ENCODE measurements at places on chromosomes 2 and 18.

GRCh38 chr18:26005950-26006349 lies 84.5 kb downstream of the SS18 start:
- H3K27ac ChIP-seq, result no peak overlapping the region
- DNase-seq, result no peak
- no peaks in the 10 kb centered on the region for H3K36me3 ChIP-seq
- no peaks in the 10 kb centered on the region for H3K27me3 ChIP-seq

- no peaks in the 10 kb centered on the region for H3K4me1 ChIP-seq
- no peak overlapping the region for H3K4me3 ChIP-seq
- H3K27me3 ChIP-seq, result no peaks in the 10 kb centered on the region
Observed at GRCh38 chr2:240916571-240917008, 10.5 kb downstream of the CROCC2 start.

- no peaks in the 10 kb centered on the region for H3K36me3 ChIP-seq
- H3K27ac ChIP-seq, result no peak overlapping the region
- no peak for DNase-seq
- no peaks in the 10 kb centered on the region for H3K27me3 ChIP-seq
- no peak overlapping the region for H3K4me3 ChIP-seq
- no peaks in the 10 kb centered on the region for H3K4me1 ChIP-seq
Observed at GRCh38 chr2:22290302-22290701, 1094.7 kb upstream of the KLHL29 start.

DNA sequence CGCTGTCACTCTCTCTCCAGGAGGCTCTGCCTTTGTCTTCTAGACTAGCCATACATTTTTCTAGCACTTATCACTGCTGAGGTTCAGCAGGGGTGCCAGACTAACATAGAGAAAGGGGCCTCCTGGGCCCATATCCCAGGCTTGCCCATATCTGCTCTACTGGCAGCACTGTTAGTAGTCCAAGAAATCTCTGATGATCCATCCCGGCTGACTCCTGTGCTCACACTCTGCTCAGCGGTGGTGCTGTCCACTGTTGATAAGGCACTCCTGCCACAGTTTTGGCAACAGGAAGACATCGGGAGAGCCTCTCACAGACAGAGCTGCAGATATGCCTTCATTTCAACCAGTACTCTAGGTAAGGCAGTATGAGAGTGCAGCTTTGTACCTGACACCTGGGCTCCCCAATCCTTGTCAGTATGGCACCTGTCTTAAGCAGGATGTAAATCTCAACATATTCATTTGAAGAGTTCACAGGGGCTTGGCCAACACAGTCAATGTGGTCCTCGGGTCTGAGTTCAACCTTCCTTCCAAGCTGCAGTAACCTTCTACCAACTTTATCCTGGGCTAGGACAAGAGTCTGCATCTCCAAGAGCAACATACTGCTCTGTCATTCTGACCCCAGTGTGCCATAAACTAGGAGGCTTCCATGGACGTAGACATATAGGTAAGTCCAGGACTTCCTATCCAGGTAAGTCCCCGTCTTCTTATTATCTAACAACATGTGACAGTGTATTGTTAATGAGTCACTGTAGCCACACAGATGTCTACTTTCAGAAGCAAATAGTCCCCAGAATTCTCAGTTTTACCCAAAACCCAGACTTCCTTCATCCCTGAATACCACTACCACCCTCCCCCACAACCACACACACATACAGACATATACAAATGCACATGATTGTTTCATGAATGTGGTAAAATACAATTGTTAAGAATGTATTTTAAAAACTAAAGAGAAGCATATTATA lies 16.2 kb downstream of the KLF7 start:
- H3K4me1 ChIP-seq, result peaks cover 49% of the 10 kb centered on the region
- H3K4me3 ChIP-seq, result no peak overlapping the region
- DNase-seq, result no peak
- H3K36me3 ChIP-seq, result no peaks in the 10 kb centered on the region

- no peaks in the 10 kb centered on the region for H3K27me3 ChIP-seq
- H3K4me1 ChIP-seq, result no peaks in the 10 kb centered on the region
- no peak overlapping the region for H3K4me3 ChIP-seq
- DNase-seq, result no peak
Observed at GRCh38 chr18:62877411-62878221, 162.3 kb downstream of the PHLPP1 start.

- DNase-seq, result no peak
- H3K4me3 ChIP-seq, result no peak overlapping the region
- H3K36me3 ChIP-seq, result no peaks in the 10 kb centered on the region
- no peaks in the 10 kb centered on the region for H3K4me1 ChIP-seq
- H3K27ac ChIP-seq, result no peak overlapping the region
Observed at GRCh38 chr2:165163761-165164160, 40.1 kb downstream of the SCN3A start.

GRCh38 chr2:15927551-15928218 lies 12.7 kb upstream of the MYCN start:
- H3K4me3 ChIP-seq, result no peak overlapping the region
- no peak for DNase-seq
- H3K27ac ChIP-seq, result no peak overlapping the region
- H3K36me3 ChIP-seq, result no peaks in the 10 kb centered on the region

GRCh38 chr2:133642791-133643191 lies 74.5 kb upstream of the NCKAP5 start:
- H3K27me3 ChIP-seq, result no peaks in the 10 kb centered on the region
- H3K4me3 ChIP-seq, result no peak overlapping the region
- H3K27ac ChIP-seq, result no peak overlapping the region
- no peaks in the 10 kb centered on the region for H3K4me1 ChIP-seq
- H3K36me3 ChIP-seq, result no peaks in the 10 kb centered on the region
- no peak for DNase-seq

- no peaks in the 10 kb centered on the region for H3K4me1 ChIP-seq
- H3K36me3 ChIP-seq, result no peaks in the 10 kb centered on the region
- no peak for DNase-seq
- H3K4me3 ChIP-seq, result no peak overlapping the region
- no peak overlapping the region for H3K27ac ChIP-seq
Observed at GRCh38 chr2:163155279-163155883, 316.8 kb upstream of the KCNH7 start.

DNA sequence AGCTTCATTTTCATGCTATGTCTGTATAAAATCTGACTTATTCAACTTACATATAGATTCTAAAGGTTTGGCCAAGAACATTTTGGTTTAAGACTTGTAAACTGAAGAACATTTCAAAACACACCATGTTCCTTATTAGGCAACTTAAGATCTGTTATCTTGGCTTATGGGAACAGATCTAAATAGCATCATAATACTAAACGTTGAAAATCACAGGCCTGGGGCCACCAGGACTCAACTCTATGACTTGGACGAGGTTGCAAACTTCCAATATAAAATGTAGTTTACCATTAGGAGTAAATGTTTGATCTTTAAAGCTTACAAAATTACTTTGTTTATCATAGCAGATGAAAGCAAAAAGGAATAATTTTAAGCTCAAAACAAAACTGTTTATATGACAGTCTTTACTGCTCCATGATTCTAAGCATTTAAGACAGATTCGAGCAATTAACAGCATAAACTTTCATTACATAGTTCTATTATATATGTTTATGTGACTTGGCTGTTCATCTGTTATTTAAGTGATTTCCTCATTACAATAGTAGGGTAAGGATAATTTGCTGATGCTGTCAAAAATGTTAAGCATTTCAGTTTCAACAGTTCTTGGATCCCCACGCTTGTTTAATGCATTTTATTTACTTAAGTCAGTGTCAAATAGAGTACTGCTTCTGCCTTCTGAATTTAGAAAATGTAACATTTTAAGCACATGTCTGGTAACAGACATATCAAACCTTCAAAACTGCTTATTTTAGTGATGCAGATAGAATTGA lies 8.3 kb downstream of the TCF4 start:
- H3K27me3 ChIP-seq, result no peaks in the 10 kb centered on the region
- no peak for DNase-seq
- H3K4me1 ChIP-seq, result no peaks in the 10 kb centered on the region
- no peaks in the 10 kb centered on the region for H3K36me3 ChIP-seq
- H3K4me3 ChIP-seq, result no peak overlapping the region
- no peak overlapping the region for H3K27ac ChIP-seq

DNA sequence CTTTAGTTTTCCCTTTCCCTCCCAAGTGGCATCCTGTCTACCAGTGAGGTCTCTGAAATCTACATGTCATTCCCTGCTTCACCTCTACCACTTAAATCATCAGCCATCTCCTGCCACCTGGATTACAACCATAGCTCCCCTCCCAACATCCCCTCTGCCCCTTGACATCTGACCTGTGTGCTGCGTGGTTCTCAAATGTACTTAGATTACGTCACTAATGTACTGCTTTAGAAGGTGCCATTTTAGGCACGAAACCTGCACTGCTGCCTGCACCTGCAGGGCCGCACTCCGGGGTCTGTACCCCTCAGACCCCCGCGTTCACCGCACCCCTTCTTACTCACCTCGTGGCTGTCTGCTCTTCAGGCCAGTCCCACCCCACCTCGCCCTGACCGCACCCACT lies 395.1 kb upstream of the MYT1L start:
- H3K36me3 ChIP-seq, result no peaks in the 10 kb centered on the region
- H3K27ac ChIP-seq, result no peak overlapping the region
- DNase-seq, result no peak
- no peaks in the 10 kb centered on the region for H3K27me3 ChIP-seq
- H3K4me3 ChIP-seq, result no peak overlapping the region

DNA sequence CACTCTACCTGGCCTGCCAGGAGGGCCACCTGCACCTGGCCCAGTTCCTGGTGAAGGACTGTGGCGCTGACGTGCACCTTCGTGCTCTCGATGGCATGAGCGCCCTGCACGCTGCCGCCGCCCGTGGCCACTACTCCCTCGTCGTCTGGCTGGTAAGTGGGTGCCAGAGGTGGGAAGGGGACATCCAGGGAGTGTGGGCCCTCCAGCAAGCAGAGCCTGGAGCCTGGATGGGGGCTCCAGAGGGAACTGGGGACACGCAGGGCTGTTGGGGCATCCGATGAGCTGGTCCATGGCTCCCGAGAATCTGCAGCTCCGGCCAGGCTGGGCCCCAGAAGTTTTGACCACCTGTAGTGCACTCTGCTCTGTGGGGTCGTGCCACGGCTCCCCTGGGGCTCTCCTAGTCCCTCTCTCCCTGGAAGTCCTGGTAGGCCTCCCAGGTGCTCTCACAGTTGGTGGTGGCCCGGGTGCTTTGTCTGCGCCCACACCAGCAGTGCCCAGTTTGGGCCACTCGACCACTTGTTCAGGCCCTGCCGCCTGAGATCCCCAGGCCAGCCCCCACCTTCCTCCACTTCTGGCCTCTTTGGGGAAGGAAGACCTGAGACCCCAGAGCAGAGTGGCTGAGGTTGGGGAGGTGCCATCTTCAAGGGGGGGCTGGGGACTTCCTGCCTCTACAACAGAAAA lies 4.7 kb downstream of the ESPNL start:
- H3K27me3 ChIP-seq, result no peaks in the 10 kb centered on the region
- no peaks in the 10 kb centered on the region for H3K36me3 ChIP-seq
- no peak overlapping the region for H3K4me3 ChIP-seq
- H3K4me1 ChIP-seq, result no peaks in the 10 kb centered on the region
- no peak for DNase-seq

DNA sequence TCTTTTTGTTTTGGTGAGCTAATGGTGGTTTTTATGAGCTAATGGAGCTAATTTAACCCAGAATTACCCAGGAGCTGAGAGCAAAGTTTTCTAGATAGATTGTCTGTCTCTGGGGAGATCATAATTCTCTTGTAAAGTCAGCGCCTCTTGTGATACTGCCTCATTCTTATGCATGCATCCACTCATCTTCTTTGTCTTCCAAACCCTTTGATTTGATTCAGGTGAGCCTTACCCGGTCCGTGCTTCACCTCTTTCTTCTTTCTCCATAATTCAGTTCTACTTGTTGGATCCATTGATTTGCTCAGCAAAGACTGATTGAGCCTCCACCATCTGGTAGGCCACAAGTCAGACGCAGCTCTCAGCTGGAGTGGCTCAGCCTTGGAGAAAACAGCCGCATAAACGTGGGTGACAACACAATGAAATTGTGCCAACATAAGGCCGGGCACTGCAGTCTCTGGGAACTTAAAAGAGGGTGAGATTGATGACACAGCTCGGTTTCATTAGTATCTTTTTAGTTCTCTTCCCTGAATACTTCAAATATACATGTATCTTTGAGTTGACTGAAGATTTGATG lies 158.5 kb upstream of the SH3BP4 start:
- no peak overlapping the region for H3K27ac ChIP-seq
- H3K4me1 ChIP-seq, result no peaks in the 10 kb centered on the region
- no peaks in the 10 kb centered on the region for H3K36me3 ChIP-seq
- no peak for DNase-seq
- no peaks in the 10 kb centered on the region for H3K27me3 ChIP-seq

GRCh38 chr2:53475321-53475720 lies 292.3 kb upstream of the CHAC2 start:
- H3K4me1 ChIP-seq, result no peaks in the 10 kb centered on the region
- no peak for DNase-seq
- no peak overlapping the region for H3K27ac ChIP-seq
- no peaks in the 10 kb centered on the region for H3K36me3 ChIP-seq
- H3K27me3 ChIP-seq, result no peaks in the 10 kb centered on the region

DNA sequence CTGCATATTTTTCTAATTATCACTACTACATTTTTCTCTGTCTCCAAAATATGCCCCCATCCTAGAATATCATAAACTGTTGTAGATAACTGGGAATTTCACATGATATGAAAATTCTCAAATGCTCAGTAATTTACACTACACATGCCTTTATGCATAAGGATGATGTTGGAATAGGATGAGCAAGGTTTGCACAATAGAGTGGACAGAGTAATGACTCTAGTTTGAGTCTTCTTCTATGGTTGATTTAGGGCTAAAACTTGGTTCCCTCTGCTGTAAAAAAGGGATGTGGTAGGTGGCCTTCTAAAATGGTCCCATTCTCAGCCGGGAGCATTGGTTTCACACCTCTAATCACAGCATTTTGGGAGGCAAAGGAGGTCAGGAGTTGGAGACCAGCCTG lies 129.9 kb downstream of the BCL11A start:
- H3K27ac ChIP-seq, result no peak overlapping the region
- H3K4me1 ChIP-seq, result no peaks in the 10 kb centered on the region
- no peaks in the 10 kb centered on the region for H3K27me3 ChIP-seq
- no peaks in the 10 kb centered on the region for H3K36me3 ChIP-seq

DNA sequence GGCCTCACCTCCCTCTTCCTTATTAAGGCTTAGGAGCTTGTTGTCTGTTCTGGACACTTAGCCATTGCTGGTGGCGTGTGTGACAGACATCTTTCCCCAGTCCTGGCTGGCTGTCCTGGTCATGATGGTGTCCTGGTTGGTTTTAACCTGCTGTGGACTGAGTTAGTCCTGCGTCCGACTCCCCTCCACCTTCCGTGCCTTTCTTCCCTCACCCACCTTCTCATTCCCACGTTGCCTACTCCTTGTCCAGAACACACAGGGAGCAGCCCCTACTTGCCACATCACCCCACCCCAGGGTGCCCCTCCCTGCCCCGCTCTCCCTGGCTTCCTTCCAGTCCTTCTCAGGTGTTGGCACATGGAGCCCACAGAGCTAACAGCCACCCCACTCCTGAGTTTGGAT lies 9.5 kb downstream of the ANO7 start:
- no peaks in the 10 kb centered on the region for H3K36me3 ChIP-seq
- no peaks in the 10 kb centered on the region for H3K4me1 ChIP-seq

DNA sequence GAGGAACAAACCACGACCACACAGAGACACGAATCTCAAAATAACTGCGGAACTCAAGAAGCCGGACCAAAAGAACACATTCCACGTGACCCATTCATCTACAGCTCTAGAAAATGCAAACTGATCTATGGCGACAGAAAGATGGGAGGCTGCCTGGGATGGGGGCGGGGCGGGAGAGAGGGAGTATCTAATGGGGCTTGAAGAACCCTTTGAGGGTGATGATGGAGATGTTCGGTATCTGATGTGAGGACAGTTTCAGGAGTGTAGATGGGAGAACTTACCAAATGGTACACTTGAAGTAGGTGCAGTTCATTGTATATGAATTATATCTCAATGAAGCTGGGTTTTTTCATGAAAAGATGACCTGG lies 34.6 kb upstream of the KLF11 start:
- DNase-seq, result no peak
- H3K4me3 ChIP-seq, result no peak overlapping the region
- H3K36me3 ChIP-seq, result no peaks in the 10 kb centered on the region
- no peaks in the 10 kb centered on the region for H3K4me1 ChIP-seq

Data from CD4-positive, alpha-beta memory T cell (primary cell).